ENCODE measurements at places on chromosomes 2 and 18.

- DNase-seq: no peak
These were observed 37.7 kb downstream of the STON1 start for GRCh38 chr2:48567671-48568070.

GRCh38 chr18:25350489-25351251 lies 1.3 kb downstream of the ZNF521 start:
- peak; percentile 65 for DNase-seq

GRCh38 chr2:122062506-122062905 lies 307.1 kb downstream of the TSN start:
- DNase-seq: no peak

- DNase-seq: no peak
These were observed 86.1 kb downstream of the TNS1 start for GRCh38 chr2:217916504-217917254.

DNA sequence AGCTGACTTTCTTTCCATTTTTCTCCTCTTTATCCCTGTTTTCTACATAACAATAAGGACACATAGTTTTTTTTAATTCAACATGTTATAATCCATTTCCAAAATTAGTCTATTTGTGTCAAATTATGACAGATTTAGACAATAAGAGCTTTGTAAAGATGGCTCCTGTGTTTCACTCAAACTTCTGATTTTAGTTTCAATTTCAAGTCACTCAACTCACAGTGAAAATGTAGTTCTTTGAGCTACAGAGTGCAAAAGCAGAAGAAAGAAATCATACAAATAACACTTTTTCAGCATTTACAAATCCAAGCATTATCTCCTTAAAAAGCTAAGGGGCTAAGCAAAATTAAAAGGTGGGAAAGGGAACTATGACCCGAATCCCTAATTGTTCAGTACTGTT lies 340.7 kb upstream of the TRIB2 start:
- DNase-seq: no peak

- DNase-seq: peak; percentile 73
These were observed 49.0 kb upstream of the BCL2L11 start for GRCh38 chr2:111071600-111072171.

DNA sequence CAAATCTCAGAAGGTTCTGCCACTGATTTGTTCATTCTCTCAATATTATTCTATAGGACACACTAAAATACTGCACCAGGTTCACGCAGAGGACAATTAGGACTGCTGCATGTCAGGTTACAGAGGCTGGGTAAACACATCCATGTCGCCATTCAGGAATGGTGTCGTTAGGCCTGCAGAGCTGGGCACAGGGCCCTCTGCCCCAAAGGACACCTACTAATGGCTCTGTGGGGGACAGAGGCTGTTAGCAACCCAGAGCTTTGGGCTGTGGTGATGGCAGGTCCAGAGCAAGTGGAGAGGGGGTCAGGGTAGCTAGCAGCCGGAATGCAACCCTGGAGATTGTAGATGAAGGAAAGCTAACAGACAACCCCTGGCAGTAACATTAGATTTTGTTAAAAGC lies 115.9 kb downstream of the TTC32 start:
- DNase-seq: no peak

DNA sequence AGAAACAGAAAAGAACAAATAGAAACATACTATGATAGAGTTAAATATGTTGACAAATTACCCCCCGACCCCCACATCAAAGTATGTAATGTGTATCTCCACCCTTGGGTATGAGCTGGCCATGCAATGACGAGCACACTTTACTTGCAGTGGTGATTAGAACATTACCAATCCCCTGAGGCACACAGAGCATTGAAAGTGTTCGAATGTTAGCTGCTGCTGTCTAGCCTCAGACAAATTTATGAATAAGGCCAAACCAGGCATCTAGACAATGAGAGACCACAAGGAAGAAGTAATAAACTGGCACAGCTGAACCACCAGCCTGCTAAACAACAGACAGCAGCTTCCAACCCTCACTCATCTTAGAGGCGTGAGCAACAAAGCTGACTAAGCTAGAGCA lies 380.5 kb downstream of the DSEL start:
- DNase-seq: no peak

DNA sequence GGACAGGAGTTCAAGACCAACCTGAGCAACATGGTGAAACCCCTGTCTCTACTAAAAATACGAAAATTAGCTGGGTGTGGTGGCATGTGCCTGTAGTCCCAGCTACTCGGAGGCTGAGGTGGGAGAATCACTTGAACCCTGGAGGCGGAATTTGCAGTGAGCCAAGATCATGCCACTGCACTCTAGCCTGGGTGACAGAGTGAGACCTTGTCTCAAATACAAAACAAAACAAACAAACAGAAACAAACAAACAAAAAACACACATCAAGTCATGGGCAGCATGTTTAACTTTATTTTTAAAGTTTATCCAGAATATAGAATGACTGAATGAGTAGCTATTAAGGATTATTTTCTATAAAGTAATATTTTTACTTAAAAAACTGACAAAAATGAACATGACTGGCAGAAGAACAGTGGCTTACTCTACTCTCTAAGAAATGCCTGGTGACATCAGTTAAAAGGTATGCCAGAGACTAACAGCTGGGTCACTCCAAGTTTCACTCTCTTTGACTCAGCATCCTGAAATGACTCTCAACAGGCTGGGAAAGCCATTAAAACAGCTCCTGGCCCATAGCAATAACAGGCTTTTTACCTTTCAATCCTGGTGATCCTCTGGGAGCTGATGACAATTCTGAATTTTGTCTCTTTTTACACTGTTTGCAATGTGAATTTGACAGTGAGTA lies 281.6 kb upstream of the STON1 start:
- peak; percentile 94 for DNase-seq

- peak; percentile 100 for DNase-seq
These were observed 96.2 kb downstream of the COPS8 start for GRCh38 chr2:237181844-237182243.
